ENCODE measurements at places on chromosomes 2 and 18.
A peak's percentile ranks its signal among the peaks of the same experiment; 100 is the strongest.

GRCh38 chr18:65942854-65943253 lies 192.0 kb downstream of the CDH7 start:
- no peak for DNase-seq

GRCh38 chr2:150327564-150328489 lies 159.6 kb downstream of the RND3 start:
- DNase-seq = no peak

DNA sequence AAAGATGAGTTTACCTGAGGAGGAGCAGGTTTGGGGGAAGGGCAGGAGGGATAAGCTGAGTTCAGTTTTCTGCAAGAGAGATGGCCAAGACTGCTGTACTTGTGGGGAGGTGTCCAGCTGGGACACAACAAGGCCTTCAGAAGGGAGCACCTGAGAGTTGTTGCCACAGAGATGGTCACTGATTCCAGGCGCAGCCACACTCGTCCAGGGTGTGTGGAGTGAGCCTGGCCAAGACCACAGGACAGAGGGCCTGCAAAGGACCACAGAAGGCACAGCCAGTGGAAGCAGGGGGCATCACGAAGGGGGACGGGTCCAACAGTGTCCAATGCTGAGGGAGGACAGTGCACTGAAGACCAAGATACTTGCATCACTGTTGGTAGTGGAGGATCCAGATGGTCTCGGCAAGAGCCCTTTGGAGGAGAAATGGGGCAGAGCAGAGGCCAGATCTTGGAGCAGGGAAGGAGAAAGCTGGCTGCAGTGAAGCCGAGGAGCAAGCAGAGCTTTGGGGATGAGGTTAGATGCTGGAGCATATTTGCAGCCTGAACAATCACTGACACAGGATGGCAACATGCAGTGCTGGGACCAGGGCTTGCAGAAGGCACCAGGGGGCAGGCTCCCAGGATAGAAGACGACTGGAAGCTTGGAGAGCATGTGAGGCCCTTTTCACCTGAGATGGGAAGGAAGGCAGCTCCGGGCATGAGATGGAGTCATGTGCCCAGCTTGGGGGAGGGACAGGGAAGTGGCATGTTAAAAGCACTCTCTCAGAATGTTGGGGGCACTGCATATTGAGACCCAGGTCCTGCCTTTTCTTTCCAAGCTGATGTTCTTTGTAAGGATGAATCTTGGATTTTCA lies 214.0 kb downstream of the CYP26B1 start:
- DNase-seq = no peak

DNA sequence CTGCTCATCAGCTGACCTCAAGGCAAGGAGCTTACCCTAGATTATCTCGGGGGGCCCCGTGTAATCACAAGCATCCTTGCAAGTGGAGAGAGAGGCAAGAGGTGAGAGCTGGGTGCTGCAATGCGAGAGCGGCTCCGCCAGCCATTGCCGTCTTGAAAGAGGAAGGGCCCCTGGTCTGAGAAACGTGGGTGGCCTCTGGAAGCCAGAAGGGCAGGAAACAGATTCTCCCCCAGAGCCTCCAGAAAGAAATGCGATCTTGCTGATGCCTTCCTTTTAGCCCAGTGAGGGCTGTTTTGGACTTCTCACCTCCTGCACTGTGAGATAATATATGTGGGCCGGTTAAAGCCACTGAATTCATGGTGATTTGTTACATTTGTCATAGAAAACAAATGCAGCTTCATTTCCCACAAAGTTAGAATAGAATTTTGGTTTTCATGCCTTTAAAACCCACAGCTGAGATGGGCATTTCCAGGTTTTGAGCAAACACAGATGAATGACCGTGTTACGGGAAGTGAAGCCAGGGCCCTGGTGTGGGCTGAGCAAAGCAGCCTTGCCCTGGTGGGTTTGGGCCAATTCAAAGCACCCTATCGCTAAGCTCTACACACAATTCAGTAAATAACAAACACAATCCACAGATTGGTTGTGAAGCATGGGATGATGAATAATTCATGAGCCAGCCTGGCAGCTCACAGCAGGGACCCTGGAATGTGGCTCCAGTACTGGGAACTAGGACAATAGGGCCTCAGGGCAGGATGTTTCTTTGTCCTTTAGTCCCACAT lies 319.9 kb upstream of the HS6ST1 start:
- peak; percentile 57 for DNase-seq

DNA sequence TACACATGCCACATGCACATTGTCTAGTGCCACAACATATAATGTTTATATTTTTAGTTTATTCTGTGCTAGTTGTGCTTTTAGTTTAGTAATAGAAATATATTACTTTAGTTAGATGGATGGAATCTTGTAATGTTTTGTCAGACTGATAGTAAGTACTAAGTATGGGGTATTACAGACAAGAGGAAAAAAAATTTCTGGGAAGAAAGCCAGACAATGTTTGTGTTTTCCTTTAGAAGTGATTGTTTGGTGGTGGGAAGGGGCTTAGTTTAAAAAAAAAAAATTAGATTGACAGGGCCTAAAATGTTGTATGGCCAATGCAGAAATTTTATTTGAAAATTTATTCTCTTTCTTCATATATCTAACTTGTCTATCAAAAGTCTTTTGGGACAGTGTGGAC lies 37.8 kb downstream of the ACVR2A start:
- no peak for DNase-seq

- DNase-seq = no peak
Measured at GRCh38 chr2:238220892-238221521, 17.5 kb upstream of the ILKAP start.

- DNase-seq = no peak
Measured at GRCh38 chr2:134679745-134680144, 39.1 kb downstream of the TMEM163 start.

GRCh38 chr2:222708274-222708710 lies 36.8 kb downstream of the MOGAT1 start:
- no peak for DNase-seq

DNA sequence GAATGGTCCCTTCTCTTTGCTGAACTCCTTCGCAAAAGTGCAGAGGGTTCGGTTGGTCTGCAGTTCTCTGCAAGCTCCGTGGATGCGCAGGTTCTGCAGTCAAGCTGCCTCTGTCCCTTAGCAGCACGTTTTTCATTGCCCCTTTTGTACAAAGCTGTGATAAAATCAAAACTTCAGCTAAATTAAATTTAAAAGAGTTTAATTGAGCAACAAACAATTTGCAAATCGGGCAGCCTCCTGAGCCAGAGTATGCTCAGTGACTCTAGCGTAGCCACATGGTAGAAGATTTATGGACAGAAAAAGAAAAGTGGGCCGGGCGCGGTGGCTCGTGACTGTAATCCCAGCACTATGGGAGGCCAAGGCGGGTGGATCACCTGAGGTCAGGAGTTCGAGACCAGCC lies 18.8 kb downstream of the TSN start:
- no peak for DNase-seq

DNA sequence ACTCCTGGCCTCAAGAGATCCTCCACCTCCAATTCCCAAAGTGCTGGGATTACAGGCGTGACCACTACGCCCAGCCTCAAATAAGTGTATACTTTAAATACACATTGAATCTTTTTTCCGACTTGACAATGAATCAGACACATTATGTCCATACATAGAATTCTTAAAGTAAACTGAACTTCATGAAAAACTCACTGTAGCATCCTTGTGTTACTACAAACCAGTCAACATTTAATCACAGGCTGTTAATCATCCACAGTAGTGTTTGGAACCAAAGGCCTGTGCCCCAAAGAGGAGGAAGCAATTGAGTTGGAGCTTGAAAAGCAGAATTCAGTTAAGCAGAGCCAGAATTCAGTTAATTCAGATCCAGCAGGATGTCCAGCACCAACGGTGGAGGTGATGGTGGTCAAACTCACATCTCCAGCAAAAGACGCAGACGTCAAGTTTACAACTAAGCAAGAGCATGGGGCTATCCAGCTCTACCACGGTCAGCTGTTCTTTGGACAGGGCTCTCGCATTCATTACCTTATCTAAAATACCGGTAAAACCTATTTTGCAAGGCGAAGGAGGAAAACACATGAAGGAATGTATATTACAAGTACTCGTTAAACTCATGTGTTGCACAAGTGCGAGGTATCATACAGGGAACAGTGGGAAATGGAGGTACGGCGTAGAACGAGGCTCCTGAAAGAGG lies 1.2 kb downstream of the SLC39A6 start:
- DNase-seq = no peak

DNA sequence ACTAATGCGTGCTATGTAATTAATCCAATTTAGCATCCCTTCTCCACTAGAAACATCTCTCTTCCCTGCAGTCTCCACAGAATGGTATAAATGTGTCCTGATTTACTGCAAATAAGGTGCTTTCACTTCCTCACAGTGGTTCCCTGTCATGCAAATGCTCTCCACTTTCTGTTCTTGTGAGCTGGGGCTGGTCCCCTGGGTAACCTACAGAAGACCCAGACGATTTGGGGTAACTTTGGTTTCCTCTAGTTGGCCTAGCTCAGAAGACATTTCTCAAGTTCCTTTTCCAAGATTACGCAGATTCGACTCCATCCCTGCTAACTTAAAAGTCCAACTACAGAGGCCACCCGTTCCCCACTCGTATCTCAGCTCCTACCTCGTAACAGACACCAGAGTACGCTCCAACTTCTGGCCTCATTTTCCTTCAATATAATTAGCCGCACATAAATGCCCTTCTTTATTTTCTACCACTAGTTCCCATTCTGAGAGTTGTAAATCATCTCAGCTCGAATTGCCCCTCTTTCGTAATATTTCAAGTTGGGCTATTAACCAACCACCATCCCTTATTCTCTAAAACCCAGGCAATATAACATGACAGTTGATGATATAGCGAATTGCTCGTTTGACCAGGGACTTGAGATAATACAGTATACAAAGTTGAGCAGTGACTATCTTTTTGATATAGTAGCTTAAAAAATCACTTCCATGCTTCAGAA lies 28.8 kb upstream of the NEDD4L start:
- no peak for DNase-seq

GRCh38 chr2:27953077-27953476 lies 62.5 kb downstream of the BABAM2 start:
- no peak for DNase-seq

Measured in chondrocyte (in vitro differentiated cells).